NCI-H2081 (cell line): ENCODE measurements at places on chromosomes 6 and 20.

- DNase-seq, result no peak
Measured at GRCh38 chr6:49551078-49551865, 804 bp downstream of the C6orf141 start.

DNA sequence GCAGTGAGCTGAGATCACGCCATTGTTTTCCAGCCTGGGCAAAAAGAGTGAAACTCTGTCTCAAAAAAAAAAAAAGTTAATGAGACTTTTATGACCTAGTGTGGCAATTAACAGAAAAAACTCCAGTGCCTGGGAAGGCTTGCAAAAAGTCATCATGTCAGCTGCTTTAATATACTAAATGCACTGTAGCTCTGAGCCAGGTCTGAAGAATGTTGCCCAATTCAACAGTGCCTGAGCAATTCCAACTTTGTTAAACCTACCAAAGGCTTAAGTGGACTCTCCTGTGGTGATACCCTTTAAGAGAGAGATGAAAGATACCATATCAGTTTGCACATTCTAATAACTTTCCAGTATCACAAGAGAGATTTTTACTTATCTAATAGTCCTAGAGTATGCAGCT, 6.5 kb upstream of the ROS1 start:
- no peak for DNase-seq

- peak; percentile 20 for DNase-seq
Measured at GRCh38 chr20:37670351-37670791, 23.5 kb upstream of the CTNNBL1 start.

- no peak for DNase-seq
Measured at GRCh38 chr6:77448546-77448945, 14.7 kb downstream of the HTR1B start.

DNA sequence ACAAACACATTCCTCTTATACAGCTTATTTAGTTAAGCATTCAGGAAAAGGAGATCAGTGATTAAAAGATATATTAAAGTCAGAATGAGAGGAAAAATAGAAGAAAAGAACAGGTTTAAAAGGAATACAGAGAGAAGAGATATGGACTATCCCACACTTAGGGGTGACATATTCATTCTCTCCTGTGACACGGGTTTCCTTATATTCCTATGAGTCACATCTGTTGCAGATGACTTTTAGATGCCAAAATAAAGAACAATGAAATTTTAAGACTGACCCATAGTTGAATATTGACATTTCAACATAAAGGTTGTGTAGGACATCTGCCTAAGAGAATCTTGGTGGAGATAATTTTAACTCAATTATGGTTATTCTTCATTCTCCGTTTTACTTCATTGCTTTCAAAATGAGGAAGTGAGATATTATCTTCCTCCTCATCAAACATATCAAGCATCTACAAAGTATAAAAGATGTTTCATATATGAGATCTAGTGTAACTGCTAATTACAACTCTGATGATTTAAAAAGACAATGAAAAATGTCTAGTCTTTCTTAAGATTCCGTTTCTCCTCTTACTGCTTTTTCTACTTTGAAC, 1336.7 kb upstream of the CITED2 start:
- DNase-seq, result no peak

DNA sequence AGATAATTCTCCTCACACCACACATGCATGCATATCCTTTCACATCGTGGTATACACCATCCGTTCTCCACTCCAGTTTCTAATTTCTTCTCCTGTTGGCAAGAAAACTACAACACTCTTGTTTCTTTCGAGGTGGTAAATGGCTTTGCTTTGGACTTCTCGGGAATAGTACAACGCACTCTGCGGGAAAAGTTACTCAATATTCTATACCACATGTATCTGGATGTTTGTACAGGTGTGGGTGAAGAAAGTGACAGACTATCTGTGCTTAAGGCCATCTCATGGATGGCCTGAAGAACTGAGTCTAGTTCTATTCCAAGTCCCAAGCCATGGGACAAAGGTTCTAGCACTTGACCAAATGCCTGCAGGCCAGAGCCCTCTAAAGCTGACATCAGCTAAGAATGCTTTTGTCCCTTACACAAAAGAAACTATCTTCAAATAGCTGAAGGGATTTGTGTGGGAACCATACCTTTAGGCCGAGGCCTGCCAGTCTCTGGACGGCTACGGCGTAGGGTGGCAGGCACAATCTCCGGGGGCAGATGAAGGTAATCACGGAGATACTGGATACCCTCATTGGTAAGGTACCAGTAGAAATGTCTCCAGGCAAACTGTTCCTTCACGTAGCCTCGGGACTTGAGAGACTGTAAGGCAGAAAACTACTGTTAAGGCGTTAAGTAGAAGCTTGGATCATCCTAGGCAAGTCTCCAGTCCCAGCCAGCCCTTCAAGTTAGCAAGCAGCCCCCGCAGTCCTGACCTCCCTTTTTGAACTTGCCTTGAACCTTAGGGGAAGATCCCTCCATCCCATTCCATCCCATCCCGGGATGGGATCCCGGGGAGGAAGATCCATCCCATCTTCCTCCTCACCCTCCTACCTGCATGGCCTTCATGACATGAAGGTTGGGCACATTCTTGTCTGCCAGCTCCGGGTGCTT, 1.4 kb downstream of the RPS10 start:
- DNase-seq, result no peak

- DNase-seq, result no peak
Measured at GRCh38 chr20:24966317-24967012, 17.4 kb downstream of the CST7 start.

- DNase-seq, result no peak
Measured at GRCh38 chr6:15303162-15303919, 57.5 kb downstream of the JARID2 start.

GRCh38 chr6:5379647-5380242, 118.4 kb downstream of the FARS2 start:
- DNase-seq, result peak; percentile 54

DNA sequence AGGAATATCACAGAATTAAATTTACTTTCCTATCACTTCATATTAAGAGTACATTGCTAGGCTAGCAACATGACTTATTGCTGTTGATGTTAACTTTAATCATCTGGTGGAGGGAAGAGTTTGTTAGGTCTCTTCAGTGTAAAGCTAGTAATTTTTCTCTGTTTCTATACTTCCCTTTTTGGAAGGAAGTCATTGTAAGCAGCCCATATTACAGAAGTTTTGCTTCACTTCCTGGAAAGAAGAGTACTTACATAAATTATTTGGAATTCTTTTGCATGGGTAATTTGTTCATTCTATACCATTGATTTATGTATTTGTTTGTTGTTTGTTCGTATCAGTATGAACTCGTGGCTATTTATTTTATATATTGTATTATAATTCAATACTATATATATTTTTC, 405.2 kb downstream of the RFPL4B start:
- no peak for DNase-seq

DNA sequence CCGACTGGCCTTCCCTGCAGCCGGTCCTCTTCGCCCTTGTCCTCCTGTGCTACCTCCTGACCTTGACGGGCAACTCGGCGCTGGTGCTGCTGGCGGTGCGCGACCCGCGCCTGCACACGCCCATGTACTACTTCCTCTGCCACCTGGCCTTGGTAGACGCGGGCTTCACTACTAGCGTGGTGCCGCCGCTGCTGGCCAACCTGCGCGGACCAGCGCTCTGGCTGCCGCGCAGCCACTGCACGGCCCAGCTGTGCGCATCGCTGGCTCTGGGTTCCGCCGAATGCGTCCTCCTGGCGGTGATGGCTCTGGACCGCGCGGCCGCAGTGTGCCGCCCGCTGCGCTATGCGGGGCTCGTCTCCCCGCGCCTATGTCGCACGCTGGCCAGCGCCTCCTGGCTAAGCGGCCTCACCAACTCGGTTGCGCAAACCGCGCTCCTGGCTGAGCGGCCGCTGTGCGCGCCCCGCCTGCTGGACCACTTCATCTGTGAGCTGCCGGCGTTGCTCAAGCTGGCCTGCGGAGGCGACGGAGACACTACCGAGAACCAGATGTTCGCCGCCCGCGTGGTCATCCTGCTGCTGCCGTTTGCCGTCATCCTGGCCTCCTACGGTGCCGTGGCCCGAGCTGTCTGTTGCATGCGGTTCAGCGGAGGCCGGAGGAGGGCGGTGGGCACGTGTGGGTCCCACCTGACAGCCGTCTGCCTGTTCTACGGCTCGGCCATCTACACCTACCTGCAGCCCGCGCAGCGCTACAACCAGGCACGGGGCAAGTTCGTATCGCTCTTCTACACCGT, 6.1 kb downstream of the UBD start:
- DNase-seq, result no peak

GRCh38 chr6:12467706-12468670, 177.8 kb downstream of the EDN1 start:
- no peak for DNase-seq

DNA sequence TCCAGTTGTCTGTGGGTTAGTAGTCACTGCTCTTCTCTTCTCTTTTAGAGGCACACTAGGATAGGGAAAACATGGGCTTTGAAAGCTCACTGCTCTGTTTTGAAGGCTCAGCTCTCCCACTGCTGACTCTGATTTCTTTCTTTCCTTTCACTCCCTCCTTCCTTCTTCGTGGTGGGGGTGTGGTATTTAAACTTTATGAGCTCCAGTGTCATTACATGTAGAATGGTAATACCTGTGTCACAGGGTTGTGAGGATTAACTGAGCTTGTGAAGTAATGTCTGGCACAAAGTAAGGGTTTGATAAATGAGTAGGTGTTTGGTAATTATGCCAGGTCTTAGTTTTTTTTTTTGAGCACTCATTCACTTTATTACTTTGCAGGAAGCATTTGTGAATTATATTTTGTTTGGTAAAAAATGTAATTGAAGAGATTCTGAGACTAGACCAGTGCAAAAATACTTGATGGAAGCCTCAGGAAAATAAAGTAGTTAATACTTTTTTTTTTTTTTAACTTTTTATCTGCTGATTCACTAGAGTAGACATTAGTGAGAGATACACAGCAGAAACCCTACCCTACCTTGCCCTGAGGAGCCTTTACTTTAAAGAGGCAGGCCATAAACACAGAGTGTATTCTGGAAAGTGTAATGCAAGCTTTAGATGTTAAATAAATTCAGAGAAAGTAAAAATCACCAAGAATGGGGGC, 17.3 kb downstream of the SMAP1 start:
- no peak for DNase-seq
